Renal pelvis (tissue), 12 donors: ENCODE measurements at places on chromosomes 16 and 17.

- no peak for DNase-seq
These were observed at the start of gene RSKR for GRCh38 chr17:28613931-28614381. Gene RSKR (minus strand): TSS chr17:28614185. CDS start chr17:28614161, 24 bp downstream.

DNA sequence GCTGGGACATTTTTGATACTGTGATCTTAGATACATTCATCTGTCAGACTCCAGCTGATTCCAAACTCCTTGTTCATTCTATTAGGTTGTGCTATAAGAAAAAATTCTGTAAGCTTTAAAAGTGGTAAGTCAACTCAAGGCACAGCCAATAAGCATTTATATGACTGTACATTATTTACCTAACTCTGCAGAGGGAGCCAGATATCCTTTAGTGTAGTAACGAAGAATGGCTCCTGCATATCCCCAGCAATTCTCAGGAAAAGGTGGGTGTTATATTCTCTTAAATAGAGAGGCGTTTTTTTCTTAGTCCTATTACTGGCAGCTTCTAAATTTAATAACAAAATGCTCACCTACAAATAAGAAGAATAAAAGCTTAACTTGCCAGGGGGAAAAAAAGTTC is 374.3 kb upstream of the GOT2 start:
- no peak for DNase-seq

DNA sequence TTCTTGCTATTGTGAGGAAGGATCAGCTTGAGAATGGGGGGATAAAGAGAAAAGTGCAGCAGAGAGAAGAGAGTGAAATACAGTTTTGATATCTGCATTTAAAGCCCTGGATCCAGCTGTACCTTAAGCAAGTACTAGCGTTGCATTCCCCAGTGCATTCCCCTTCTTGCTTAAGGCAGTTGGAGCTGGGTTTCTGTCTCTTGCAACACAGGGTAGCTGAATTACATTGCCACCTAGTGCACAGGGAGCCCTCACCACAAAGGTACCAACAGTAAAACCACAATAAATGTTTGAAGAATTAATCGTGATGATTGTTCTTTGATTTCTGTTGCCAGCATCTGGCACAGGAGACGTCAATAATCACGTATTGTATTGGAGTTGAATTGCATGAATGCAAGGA is 588.7 kb downstream of the RBFOX1 start:
- DNase-seq: no peak

DNA sequence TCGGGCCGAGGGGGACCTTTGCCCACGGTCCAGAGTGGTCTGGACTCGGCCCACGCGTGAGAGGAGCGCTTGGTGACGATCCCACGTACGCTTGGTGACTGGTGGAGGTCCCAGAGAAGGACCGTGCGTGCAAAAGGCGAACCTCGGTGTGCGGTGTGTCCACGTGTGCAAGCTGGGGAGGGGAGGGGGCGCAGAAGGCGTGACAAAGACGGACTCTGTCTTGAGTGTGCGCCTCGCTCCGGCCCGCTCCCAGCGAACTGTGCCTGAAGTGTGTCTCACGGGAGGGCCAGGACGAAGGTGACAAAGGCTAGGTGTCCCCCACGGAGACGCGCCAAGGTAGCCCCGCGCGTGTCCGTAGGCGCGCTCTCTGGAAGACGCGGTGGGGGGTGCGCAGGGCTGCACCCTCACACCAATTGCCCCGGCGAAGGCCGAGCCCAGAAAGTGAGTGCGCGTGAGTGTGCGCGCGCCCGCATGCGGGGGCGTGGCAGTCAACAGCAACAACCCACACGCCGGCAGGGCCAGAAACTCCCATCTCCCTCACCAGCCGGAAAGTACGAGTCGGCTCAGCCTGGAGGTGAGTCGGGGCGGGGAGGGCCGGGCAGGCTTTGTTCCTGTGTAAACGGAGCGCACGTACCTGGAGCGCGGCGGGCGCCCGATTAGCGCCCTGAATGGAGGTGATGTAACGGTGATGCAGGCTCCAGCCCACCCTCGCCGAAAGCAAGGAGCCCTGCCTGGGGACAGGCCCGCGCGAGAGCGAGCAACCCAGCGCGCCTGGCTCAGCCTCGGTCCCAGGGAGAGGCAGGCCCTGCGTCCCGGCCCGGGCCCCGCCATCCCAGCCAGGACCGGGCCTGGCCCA is at the start of gene GPRC5C:
GPRC5C (plus strand) TSS at position 521 of the 856 bp plus-strand sequence. CDS start 7,689 bp downstream, outside the sequence.
- peak; percentile 88 for DNase-seq

GRCh38 chr17:1367351-1367745 is 32.7 kb downstream of the YWHAE start:
- no peak for DNase-seq

- DNase-seq: no peak
These were observed 21.5 kb downstream of the FBXO31 start for GRCh38 chr16:87361916-87362619.

- DNase-seq: no peak
These were observed 193.2 kb upstream of the MYOCD start for GRCh38 chr17:12472252-12473173.

- DNase-seq: no peak
These were observed 3.1 kb downstream of the CTC1 start for GRCh38 chr17:8244768-8245167.

- peak; percentile 72 for DNase-seq
These were observed 52.1 kb downstream of the CUEDC1 start for GRCh38 chr17:57902800-57903759.

GRCh38 chr17:75260641-75261335 is 618 bp downstream of the GGA3 start:
- DNase-seq: no peak

GRCh38 chr17:18921912-18922451 is 30.0 kb upstream of the SLC5A10 start:
- no peak for DNase-seq

- DNase-seq: no peak
These were observed 46.8 kb downstream of the REXO5 start for GRCh38 chr16:20853143-20853542.

GRCh38 chr17:31394544-31394943 is 3.1 kb downstream of the RAB11FIP4 start:
- peak; percentile 87 for DNase-seq

GRCh38 chr16:78142788-78143187 is 43.3 kb downstream of the WWOX start:
- peak; percentile 45 for DNase-seq

GRCh38 chr16:57358527-57359095 is at the start of gene CCL22:
Gene CCL22 (plus strand): TSS chr16:57358783. CDS start chr16:57358817, 34 bp downstream.
- no peak for DNase-seq

GRCh38 chr17:2995886-2996809 is 67.3 kb downstream of the OR1D5 start:
- DNase-seq: no peak

DNA sequence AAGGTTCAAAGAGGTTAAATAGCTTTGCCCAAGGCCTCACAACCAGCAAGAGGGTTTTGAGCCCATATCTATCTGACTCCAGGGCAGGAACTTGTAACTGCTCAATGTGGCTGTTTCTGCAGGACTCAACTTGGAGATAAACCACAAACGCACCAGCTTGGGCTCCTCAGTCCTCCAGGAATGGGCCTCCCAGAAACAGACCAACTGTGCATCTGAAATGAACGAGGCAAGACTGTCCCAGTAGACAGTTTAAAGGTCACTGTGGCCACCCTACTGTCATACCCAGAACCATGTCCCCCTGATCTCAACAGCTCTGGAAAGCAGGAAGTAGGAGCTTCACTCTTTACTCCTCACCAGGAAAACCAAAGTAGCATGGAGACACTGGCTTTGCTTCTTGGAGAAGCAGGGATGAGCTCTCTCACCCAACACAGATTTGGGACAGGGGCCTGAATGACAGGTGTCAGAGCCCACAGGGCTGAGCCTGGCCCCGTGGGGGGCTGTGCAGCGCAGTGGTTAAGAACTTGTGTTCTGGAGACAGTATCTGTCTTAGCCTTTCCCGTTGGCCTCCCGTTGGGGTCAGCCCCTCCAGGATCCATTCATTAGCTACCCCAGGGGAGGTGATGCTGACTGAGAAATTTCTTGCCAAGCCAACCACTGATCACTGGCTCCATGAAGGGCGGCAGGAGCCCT is 2.3 kb upstream of the CALB2 start:
- no peak for DNase-seq

DNA sequence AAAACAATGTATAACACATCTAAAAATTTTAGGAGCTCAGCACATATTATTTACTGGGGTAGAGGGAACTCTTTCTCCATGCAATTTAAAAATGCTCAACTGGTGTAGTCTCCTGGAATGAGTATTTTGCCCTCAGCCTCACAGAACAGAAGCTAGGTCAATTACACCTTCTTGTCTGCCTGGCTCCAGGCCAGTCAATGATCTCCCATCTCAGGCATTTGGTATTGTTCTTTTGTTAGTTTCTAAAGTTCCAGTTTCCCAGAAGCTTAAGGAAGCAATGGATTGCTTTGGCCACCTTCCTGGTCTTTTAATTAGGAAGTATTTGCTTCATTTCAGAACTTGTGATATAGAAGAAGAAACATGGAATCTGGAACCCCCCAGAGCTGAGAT is 360.3 kb upstream of the ASIC2 start:
- no peak for DNase-seq

DNA sequence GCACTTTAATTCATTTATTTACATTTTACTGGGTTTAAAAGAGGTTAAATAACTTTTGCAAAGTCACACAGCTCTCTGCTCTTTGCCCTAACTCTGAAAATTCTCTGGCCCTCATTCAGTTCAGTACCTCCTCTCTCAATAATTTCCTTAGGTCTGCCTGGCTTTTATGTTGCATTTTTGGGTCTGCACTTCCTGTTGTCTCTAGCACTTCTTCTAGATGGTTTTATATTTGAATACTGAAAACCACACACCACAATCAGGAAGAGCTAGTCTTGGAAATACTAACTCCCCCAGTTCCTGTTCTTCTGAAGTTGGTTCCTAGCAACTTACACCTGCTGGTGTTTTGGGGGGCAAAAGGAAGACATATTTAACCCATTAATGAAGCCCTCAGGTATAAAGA is 577.9 kb downstream of the HS3ST4 start:
- DNase-seq: no peak

DNA sequence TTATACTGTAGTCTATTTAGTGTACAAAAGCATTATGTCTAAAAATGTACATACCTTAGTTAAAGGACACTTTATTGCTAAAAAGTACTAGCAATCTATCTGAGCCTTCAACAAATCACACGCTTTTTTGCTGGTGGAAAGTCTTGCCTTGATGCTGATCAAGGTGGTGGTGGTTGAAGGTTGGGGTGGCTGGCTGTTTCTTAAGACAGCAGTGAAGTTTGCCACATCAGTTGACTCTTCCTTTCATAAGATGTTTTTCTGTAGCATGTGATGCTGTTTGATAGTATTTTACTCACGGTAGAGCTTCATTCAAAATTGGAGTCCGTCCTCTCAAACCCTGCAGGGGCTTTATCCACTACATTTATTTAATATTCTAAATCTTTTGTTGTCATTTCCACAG is 8.6 kb downstream of the ADGRG5 start:
- no peak for DNase-seq
